Posterior vena cava (tissue), 2 donors: ENCODE measurements at places on chromosomes 6 and 20. TPM values are rescaled to one million over a fixed set of nuclear protein-coding genes. Genes with fewer than 3 reads are reported as not detected.

DNA sequence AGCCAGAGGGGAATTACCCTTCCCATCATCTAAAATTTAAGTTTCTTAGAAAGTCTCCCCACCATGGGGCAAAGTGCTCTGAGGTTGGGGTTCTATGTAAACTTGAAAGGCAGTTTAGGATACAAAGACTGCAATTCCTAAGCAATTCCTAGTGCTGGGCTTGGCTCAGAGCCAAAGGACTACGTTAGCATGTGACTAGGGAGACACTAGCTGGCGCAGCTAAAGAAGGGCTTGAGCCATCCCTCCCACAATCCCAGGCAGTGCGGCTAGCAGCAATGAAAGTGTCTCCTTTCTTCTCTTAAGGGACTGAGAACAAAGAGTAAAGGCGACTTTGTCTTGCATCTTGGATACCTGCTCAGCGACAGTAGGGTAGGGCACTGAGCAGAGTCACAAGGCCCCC is 306.6 kb upstream of the FKBP1C start:
- DNase-seq = peak; percentile 57

DNA sequence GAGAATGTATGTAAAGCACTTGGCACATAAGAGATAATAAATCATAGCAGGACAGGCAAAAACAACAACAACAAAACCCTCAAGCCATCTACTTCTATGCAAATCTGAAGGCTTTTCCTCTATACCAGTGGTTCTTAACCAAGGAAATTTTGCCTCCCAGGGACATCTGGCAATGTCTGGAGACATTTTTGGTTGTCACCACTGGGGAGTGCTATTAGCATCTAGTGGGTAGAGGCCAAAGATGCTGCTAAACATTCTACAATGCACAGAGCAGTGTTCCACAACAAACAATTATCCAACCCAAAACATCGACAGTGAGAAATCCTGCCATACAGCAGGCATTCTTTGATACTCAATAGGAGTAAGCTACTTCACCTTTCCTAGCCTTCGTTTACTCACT is 28.2 kb downstream of the NDRG3 start:
- no peak for DNase-seq

GRCh38 chr6:135922746-135923145 is 71.2 kb downstream of the PDE7B start:
- DNase-seq = no peak

DNA sequence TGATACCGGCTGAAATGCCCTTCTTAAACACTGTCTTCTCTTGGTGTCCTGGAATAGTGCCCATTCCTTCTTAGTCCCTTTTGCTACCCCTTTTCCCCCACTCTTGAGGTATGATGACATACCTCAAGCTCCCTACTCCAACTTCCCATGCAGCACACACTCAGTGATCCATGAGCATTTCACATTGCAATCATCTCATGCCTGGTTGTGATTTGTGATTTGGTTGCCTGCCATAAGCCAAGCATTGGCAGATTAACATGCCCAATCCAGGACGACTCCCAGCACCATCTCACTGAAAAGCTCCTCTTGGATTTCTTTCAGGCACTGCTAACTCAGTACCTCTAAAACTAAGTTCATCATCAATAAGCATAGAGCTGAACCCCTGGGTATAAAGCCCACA is 14.7 kb upstream of the PTPRA start:
- DNase-seq = no peak

DNA sequence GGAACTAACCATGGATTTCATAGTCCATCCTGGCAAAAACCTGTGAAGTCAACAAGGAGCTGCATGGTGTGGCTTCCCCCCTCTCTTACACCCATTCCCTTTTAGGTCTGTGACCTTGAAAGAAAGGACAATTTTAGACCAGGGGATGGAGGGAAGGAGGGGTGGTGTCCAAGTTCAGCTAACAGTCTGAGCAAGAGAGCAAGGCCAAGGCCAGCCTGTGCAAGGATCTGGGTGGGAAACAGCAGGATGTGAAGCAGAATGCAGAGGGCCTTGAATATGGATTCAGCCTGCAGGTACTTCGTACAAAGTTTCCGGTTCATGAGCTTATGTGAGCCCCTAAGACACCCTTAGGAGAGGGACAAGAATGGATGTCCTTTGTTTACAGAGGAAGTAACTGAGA is 293.0 kb downstream of the KIF16B start:
- no peak for DNase-seq

DNA sequence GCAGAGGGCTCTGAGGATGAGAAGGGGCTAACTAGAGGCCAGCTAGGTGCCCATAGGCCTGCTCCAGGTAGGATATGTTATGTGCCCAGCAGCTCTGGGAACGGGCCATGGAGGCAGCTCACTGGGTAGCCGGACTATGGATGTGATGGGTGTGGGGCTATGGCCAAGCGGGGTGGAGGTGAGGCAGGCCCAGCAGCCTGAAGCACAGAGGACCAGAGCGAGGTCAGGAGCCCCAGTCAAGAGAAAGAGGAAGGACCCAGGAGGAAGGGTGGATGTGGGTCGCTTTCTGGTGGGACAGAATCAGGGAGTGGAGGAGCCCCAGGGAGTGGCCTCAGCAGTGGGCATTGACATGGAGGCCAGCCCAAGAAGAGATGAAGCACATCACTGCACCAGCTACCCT is 117.9 kb upstream of the MLN start:
- no peak for DNase-seq

DNA sequence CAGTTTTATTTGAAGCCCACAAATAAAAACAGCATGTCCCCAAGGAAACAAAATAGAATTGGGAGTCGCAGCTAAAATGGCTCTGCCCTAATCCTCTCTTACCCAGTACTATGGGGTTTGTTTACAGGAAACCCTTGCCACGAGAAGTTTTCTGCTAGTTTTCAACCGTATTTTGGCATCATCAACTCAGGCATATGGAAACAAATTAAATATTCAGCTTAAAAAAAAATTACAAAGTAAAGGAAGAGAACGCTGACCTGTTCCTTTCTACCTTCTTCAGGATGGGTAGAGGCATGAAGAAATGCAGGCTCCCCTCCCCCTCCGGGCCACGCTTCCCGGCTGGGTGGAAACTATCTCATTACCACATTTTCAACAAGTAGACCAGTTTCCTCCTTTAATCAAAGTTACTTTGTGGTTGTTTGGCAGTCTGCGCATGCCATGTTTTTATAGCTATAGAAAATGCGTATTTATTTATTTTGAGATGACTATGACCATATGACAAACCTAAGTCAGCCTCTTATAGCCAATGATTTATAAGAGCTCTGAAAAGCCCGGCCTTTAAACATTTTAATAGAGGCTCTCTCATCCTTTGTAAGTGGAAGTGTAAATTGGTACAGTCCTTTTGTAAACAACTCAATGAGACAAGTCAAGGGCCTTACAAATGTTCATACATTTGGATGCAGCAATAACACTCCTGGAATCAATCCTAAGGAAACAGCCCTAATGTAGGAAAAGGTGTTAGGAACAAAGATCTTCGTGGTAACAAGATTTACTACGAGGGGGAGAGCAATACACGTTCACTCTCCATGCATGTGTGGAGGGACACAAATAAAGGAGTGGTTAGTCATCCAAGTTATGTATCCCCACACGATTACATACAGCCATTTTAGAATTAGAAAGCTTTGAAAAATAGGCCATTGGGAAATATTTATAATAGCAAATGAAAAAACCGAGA is 16.1 kb upstream of the ZNF217 start:
- DNase-seq = no peak

DNA sequence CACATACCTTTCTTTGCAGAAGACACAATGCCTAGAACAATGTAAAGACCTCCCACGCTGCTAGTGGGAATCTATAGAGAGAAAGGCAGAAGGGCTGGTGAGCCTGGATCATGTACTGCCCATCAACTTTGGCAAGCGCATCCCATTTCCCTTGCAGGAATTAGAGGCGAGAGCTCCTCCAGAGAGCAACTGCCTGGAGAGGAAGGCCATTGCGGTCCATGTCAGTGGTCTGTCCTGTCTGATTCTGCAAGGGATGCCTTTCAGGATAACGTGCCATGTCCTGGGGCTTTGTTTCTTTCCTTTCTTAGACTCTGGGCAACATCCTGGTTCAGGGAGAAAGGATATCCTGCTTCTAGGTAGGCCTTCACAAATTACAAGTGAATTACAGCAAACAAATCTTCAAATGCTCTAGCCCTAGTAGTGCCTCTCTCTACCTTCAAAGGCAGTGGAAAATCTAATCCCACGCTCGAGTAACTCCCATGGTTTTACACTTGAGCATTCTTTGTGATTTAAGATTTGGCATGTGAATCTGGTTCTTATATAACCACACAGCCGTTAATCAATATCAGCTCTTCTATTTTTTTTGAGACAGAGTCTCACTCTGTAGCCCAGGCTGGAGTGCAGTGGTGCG is 38.5 kb downstream of the GCNT2 start:
- DNase-seq = no peak

DNA sequence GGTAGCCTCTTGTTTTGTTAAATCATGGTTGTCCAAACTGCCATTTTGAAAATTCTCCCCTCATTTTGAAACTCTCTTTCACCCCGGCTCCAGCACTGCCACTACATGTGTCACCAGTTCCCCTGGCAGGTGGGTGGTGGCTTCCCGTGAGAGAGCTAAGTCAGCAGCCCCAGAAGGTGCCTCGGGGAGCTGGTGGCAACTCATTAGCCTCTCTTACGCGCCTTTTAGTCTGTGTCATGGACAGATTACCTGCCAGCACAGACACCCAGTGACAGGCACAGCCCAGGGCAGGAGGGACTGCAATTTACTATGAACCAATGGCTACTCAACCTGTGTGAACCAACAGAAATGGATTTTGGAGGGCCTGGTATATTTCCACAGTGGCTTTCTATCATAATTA is 147.1 kb upstream of the SASH1 start:
- no peak for DNase-seq

DNA sequence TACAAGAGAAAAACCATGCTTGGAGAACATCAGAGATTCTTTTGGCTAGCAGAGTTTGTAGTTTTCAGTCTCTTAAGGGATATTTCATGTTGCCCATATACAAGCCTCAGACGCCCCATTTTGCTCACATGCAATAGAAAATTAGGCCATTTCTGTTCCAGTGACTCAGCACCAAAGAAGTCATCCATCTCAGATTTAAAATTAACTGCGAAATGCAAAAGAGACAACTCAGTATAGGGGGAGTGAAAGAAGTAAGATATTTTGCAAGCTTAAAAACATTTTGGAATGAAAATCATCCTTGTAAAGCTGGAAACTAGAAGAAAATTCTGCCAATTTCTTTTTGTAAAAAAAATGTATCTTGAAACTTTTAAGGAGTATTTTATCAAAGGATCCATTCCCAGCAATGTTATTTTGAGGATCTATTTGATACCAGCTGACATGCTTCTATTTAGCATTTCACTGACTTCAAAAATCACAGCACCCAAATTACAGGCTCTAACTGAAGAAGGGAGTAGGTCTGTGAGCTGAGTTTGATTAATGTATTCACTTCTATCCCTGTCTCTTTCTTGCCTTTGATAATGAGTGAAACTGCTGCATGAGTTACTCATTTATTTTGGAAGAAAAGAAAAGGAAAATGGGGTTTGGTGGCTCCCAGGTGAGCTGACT is 223.7 kb upstream of the SULF2 start:
- no peak for DNase-seq

DNA sequence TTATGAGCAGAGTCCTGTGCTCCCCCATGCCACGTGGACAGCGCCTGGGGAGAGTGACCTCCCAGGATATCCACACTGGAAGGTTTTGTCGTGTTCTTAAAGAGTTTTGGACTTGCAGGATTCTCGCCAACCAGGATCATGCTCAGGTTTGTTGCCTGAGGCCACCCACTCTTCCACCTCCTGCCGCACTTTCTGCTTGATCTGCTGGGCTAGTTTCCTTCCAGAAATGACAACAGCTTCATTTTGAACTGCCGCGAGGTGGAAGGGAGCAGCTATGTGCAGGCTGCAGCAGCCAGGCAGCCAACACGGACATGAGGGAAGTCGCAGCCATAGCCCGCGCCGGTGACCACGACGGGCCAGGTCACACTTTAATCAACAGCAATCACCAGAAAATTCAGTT is 27.7 kb upstream of the SEC63 start:
- DNase-seq = no peak

DNA sequence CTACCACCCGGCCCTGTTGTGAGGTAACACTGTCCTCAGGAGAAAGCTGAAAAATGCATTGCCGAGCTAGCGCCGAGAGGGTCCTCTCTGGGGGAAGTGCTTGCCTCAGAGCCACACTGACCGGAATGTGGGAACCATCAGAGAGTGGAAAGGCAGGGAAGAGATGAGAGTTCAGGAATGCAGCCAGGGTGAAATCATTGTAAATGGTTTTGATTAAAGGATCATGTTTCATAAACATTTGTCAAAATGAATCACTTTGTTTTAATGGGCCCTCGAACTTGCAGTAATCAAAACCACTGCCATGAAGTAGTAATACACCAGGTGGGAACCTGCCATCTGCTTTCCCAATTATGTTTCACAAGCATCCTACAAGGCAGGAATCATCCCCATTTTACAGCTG is 16.9 kb upstream of the IL17F start:
- no peak for DNase-seq

GRCh38 chr20:38165089-38165965 is at the start of gene TGM2:
TGM2 (minus strand) TSS chr20:38165270; CDS start chr20:38165198, 72 bp downstream.
- DNase-seq = peak; percentile 92

- peak; percentile 60 for DNase-seq
These were observed 365.8 kb upstream of the JARID2 start for GRCh38 chr6:14880052-14880451.

DNA sequence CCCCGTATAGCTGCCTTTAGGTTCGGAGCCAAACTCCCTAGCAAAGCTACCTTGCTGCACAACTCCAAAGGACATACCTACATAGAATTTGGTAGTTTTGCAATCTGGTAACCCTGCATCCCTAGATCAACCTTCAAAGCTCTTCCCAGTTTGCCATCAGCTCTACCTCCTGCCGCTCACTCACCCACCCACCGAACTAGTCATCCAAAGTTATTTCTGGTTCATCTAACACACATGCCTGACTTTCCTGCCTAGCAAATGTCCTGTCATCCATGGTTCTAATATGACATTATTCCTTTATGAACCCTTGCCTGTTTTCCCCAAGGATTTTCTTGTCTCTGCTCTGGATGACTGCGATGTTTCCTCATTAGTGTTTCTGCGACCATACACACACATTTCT is 21.6 kb downstream of the SPAG4 start:
- no peak for DNase-seq

The GABRR2 gene
- 1.7 TPM for total RNA-seq

The TSPO2 gene
- total RNA-seq = not detected

The FRK gene
- 5.1 TPM for total RNA-seq

The MRAP2 gene
- total RNA-seq = 3.7 TPM

The BPIFB4 gene
- total RNA-seq = not detected

The BPIFB3 gene
- total RNA-seq = not detected

The EPHA7 gene
- total RNA-seq = 0.19 TPM

The RIMS1 gene
- total RNA-seq = 37.5 TPM

The HNF4A gene
- not detected for total RNA-seq
